ENCODE measurements at places on chromosomes 2 and 18. TPM values are rescaled to one million over a fixed set of nuclear protein-coding genes. Genes with fewer than 3 reads are reported as not detected.

IMMT gene
- total RNA-seq = 85.3 TPM

NDC80 gene
- 6.4 TPM for total RNA-seq

ACMSD gene
- total RNA-seq = not detected

CTNNA2 gene
- not detected for total RNA-seq

RNF125 gene
- 1.6 TPM for total RNA-seq

ABCA12 gene
- total RNA-seq = 0.12 TPM

CARF gene
- total RNA-seq = 4.4 TPM

RBM45 gene
- total RNA-seq = 16.1 TPM

DNA sequence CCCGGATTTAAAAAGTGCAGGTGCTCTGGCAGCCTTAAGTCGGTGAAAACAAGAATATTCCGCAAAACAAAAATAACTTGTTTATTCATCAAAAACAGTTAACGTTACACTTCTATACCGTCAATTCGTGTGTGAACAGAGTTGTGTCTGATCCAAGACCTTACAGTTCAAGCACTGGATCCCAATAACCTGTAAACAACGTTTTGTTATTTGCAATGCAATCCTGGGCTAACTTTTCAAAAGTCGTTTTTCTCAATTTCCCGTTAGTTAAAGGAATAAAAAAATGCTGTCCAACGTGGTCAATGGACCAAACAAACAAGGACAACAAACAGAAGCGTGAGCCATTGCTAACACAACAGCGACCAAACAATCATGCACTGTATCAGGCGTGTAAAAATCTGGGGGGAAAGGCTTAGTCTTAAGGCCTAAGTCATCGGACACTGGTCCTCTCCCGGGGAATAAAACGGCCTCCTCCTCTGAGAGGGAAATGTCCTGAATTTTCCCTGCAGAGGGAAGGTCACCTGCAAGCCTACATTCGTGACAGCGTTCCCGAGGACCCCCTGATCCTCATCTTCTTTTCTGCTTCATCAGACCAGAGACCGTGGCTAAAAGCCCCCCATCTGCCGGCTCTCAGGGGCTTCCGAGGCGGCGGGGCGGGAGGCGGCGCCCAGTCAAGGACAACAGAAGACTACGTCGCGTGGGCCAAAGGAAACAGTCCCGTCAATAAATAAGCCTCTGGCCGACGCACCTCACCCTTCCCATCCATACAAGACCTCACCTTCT, 490 bp downstream of the NDUFS1 start:
- no peak for DNase-seq

GRCh38 chr2:164808776-164809175, 32.8 kb downstream of the COBLL1 start:
- no peak for DNase-seq

DNA sequence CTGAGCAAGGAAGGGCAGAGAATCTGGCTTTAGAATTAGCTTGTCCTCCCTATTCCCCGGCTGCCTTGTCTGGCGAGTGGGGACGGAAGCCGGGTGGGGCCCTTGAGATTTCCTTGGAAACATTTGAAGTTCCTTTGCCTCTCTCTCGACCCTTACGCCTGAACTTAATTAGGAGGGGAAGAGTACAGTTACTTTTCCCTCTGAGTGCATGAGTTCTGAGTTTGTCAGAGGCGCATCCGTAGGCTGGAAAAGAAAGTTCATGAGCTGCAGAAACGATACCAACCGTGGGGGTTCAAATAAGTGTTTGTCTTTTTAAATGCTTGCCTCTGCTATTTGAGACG, 468 bp downstream of the PIKFYVE start:
- DNase-seq = no peak

GRCh38 chr2:217797165-217797564, 205.6 kb downstream of the TNS1 start:
- no peak for DNase-seq

GRCh38 chr2:88172882-88173281, 2.7 kb downstream of the THNSL2 start:
- DNase-seq = no peak

DNA sequence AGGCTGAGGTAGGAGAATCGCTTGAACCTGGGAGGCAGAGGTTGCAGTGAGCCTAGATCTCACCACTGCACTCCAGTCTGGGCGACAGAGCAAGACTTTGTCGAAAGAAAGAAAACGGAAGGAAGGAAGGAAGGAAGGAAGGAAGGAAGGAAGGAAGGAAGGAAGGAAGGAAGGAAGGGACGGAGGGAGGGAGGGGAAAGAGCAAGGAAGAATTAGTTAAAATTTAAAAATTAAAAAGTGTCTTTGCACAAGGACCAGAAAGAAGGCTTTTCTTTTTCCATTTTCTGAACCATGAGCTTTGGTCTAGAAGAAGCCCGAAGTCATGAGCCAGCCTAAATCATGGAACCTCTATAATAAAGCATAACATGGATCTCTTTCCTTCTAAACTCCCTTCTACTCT, 138.2 kb upstream of the DNAJC10 start:
- DNase-seq = no peak

GRCh38 chr2:153163055-153163454, 315.5 kb downstream of the RPRM start:
- no peak for DNase-seq

- DNase-seq = no peak
These were observed 15.1 kb downstream of the CLIP4 start for GRCh38 chr2:29130295-29130694.

GRCh38 chr2:98282109-98282508, 64.1 kb upstream of the CNGA3 start:
- no peak for DNase-seq

DNA sequence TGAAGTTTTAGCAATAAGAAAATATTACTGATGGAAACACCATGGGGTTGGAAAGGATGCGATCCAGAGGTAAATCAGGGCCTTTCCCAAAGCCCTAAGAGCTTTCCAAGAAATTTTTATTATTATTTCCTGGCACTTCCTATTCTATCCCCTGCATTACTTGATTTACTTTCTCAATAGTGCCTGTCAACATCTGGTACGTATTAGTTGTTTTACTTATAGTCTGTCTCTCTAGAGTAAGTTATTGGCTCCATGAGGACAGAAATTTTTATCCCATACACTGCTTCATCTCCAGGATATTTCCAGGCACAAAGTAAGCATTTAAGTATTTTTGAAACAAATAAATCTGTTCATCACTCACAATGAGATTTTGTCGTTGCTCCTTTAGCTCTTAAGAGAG, 18.1 kb downstream of the PPP4R1 start:
- DNase-seq = no peak

DNA sequence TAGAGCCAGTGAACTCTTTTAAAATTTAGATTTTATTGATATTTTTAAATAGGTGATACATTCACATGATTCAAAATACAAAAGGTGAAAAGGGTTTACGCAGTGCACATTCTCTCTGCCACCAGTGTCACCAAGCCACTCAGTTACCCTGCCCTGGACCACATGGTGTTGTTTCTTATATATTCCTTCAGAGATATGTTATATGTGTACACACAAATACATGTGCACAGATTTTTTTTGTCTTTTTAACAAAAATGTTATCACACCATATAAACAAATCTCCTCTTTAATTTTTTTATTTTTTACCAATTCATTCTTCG, 26.2 kb downstream of the SERPINB4 start:
- no peak for DNase-seq

GRCh38 chr2:120005834-120006521, 6.9 kb upstream of the EPB41L5 start:
- DNase-seq = no peak

All from glomerular endothelial cell (primary cell).